ENCODE measurements at places on chromosomes 2 and 18. TPM values are rescaled to one million over a fixed set of nuclear protein-coding genes. Genes with fewer than 3 reads are reported as not detected.
A peak's percentile ranks its signal among the peaks of the same experiment; 100 is the strongest.

GRCh38 chr2:216773072-216773471 is 77.7 kb upstream of the IGFBP5 start:
- no peak overlapping the region for H3K4me3 ChIP-seq
- H3K27ac ChIP-seq = no peak overlapping the region
- no peak for DNase-seq
- H3K27me3 ChIP-seq = no peaks in the 10 kb centered on the region
- H3K36me3 ChIP-seq = no peaks in the 10 kb centered on the region

- H3K27ac ChIP-seq = no peak overlapping the region
- H3K4me3 ChIP-seq = no peak overlapping the region
- no peaks in the 10 kb centered on the region for H3K27me3 ChIP-seq
- no peak for DNase-seq
These were observed 46.8 kb downstream of the RNF138 start for GRCh38 chr18:32138332-32138982.

- H3K27me3 ChIP-seq = no peaks in the 10 kb centered on the region
- no peak overlapping the region for H3K4me3 ChIP-seq
These were observed 5.3 kb downstream of the APOB start for GRCh38 chr2:21038403-21039073.

DNA sequence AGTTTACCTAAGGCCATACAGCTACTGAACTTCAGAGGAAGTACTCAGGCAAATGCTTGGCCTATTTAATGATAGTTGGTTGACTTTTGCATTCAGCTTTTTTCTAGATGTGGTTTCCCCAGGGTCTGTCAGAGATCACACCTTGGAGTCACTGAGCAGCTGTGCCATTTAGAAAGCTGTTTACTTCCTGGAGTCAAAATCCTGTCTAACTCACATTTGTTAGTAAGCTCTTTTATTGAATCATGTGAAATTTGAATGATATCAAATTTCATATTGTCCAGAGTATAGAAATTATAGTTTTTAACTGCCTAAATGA is 7.6 kb upstream of the TRIB2 start:
- DNase-seq = no peak
- H3K27me3 ChIP-seq = no peaks in the 10 kb centered on the region
- no peak overlapping the region for H3K27ac ChIP-seq
- no peaks in the 10 kb centered on the region for H3K36me3 ChIP-seq
- H3K4me1 ChIP-seq = 0 out of 2 replicates have a peak, but pooled peaks cover under 1% of the 10 kb centered on the region

GRCh38 chr18:37289423-37289822 is 276.2 kb downstream of the CELF4 start:
- H3K4me3 ChIP-seq = no peak overlapping the region
- no peaks in the 10 kb centered on the region for H3K36me3 ChIP-seq
- no peak for DNase-seq
- H3K27me3 ChIP-seq = no peaks in the 10 kb centered on the region

DNA sequence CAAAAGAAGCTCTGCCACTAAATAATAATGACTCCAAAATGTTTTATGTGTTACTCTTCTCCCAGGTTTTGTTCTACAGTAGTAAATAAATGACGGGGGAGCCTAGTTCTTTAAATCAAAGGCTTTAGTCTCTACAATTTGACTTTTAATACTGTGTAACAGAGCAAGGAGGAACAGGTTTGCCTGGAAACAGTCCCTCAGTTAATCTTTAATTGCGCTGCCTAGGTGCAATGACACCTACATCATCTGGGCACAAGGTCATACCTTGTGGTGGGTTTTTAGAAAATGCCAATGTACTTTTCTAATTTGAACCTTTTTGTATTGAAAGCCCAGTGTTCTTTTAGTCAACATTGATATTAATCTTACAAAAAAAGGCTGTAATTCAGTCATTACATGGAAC is 287.3 kb upstream of the SETBP1 start:
- no peaks in the 10 kb centered on the region for H3K27me3 ChIP-seq
- peaks cover 8% of the 10 kb centered on the region for H3K4me1 ChIP-seq
- H3K27ac ChIP-seq = no peak overlapping the region
- H3K4me3 ChIP-seq = no peak overlapping the region

DNA sequence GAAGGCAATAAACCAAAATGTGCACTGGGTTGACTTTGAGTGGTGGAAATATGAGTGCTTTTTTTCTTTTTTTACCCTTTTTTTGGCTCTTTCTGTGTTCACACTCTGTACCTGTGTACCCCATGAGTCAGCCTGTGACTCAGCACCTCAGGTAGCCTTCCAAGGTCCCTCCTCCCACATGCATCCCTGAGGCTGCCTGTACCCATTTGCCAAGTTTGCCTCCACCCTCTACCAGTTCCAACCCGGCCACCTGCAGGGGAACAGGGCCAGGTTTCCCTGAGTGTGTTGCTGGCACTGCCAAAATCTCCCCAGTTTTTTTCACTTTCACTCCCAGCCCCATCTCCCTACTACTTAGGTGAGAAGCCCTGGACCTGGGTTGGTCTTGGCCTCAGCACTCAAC is 14.0 kb downstream of the CXCR1 start:
- no peaks in the 10 kb centered on the region for H3K27me3 ChIP-seq
- no peak overlapping the region for H3K4me3 ChIP-seq
- H3K27ac ChIP-seq = no peak overlapping the region
- peaks cover 5% of the 10 kb centered on the region for H3K4me1 ChIP-seq
- no peak for DNase-seq
- H3K36me3 ChIP-seq = no peaks in the 10 kb centered on the region

GRCh38 chr2:65369574-65369973 is 62.8 kb downstream of the SPRED2 start:
- DNase-seq = no peak

DNA sequence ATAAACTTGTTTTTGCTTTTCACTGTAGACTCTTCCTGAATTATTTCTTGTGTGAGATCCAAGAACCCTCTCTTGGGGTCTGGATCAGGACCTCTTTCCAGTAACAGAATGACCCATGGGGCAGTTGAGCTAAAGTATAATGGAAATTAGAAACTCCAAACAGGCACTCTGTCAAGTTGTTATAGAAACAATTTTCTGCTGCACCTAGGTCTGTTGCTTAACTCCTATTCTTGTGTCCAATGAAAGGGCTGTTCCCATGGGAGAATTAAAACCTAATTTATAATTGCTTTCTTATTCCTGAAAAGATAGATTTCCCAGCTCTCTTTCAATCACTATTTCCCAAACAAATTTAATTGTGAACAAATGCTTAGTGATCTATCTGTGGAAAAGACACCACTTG is 1341.3 kb upstream of the PIK3C3 start:
- no peaks in the 10 kb centered on the region for H3K4me1 ChIP-seq
- no peak overlapping the region for H3K27ac ChIP-seq
- no peak overlapping the region for H3K4me3 ChIP-seq
- no peaks in the 10 kb centered on the region for H3K36me3 ChIP-seq

DNA sequence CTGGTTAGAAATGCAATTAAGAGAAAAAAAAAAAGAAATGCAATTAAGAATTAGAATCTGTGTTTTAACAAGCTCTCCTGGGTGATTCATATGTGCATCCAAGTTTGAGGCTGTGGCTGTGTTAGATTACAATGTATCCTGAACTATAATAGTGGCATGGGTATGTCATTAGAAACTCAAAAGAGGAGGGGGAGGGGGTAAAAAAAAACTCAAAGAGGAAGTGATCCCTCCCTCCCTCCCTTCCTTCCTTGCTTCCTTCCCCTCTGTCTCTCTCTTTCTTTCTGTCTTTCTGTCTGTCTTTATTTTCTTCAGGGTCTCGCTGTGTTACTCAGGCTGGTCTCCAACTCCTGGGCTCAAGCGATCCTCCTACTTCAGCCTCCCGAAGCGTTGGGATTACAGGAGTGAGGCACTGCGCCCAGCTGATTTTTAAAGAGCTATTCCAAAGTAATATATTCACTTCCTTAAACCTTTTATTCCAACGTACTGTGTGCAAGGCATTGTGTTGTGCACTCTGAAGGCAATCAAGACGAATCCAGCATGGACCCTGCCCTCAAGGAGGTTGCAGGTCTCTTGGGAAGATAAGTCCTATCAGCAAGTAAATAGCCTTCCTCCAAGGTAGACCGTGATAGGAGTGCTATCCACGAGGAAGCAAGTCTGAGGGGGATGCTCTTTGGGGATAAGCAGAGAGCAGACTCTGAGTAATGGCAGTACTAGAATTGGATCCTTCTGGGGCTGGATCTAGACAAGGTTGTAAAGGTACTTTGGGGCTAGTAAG is 35.9 kb upstream of the MCFD2 start:
- H3K36me3 ChIP-seq = no peaks in the 10 kb centered on the region
- H3K4me1 ChIP-seq = peaks cover 12% of the 10 kb centered on the region
- no peak for DNase-seq
- H3K27me3 ChIP-seq = no peaks in the 10 kb centered on the region
- no peak overlapping the region for H3K27ac ChIP-seq

GRCh38 chr18:8800445-8800844 is 95.1 kb downstream of the MTCL1 start:
- peak; percentile 77 for DNase-seq
- peak overlapping the region; percentile 84 for H3K27ac ChIP-seq
- no peak overlapping the region for H3K4me3 ChIP-seq

GRCh38 chr2:111695441-111696007 is 188.5 kb downstream of the ANAPC1 start:
- DNase-seq = no peak
- H3K4me1 ChIP-seq = no peaks in the 10 kb centered on the region
- no peak overlapping the region for H3K27ac ChIP-seq
- H3K27me3 ChIP-seq = no peaks in the 10 kb centered on the region
- H3K36me3 ChIP-seq = no peaks in the 10 kb centered on the region

DNA sequence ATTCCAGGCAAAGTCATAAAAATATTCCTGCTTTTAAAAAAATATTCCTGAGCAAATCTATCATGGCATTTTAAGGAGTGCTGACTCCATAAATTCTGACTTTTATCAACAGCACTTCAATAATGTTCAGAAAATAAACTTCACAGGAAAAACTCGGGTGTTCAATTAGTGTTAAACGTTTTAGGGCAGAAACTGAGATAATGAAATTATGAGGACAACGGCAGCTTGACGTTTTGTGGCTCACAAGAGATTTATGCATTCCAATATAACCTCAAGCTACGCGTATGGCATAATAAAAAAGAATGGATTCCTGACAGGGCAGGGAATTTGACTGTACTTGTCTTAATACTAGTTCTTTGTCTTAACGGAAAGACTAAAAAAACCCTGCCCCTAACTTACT is 133.2 kb downstream of the ICOS start:
- no peak overlapping the region for H3K27ac ChIP-seq
- no peaks in the 10 kb centered on the region for H3K27me3 ChIP-seq
- no peak for DNase-seq
- H3K4me1 ChIP-seq = no peaks in the 10 kb centered on the region
- H3K36me3 ChIP-seq = no peaks in the 10 kb centered on the region

DNA sequence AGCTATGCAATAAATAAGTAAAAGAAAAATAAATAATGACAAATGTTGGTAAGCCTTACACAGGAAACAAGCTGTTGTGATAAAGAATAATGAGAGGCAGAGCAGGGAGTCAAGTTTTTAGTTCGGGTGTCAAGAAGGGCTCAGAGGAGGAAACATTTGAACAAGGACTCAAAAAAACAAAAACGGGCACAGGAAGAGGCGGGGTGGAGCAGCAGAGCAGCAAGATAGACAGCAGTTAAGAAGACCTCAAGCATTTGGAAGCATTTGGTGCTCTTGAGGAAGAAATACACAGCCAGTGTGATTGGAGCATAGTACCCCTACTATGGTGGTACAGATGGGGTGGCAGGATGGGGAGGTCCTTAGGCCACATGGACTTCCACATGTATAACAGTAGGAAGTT is 2.8 kb downstream of the TMEM169 start:
- DNase-seq = no peak
- peaks cover 33% of the 10 kb centered on the region for H3K4me1 ChIP-seq
- peak overlapping the region; percentile 52 for H3K27ac ChIP-seq
- peak overlapping the region; percentile 83 for H3K4me3 ChIP-seq
- H3K27me3 ChIP-seq = no peaks in the 10 kb centered on the region
- H3K36me3 ChIP-seq = no peaks in the 10 kb centered on the region

DNA sequence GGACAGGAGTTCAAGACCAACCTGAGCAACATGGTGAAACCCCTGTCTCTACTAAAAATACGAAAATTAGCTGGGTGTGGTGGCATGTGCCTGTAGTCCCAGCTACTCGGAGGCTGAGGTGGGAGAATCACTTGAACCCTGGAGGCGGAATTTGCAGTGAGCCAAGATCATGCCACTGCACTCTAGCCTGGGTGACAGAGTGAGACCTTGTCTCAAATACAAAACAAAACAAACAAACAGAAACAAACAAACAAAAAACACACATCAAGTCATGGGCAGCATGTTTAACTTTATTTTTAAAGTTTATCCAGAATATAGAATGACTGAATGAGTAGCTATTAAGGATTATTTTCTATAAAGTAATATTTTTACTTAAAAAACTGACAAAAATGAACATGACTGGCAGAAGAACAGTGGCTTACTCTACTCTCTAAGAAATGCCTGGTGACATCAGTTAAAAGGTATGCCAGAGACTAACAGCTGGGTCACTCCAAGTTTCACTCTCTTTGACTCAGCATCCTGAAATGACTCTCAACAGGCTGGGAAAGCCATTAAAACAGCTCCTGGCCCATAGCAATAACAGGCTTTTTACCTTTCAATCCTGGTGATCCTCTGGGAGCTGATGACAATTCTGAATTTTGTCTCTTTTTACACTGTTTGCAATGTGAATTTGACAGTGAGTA is 281.6 kb upstream of the STON1 start:
- H3K27ac ChIP-seq = no peak overlapping the region
- H3K4me1 ChIP-seq = peaks cover 6% of the 10 kb centered on the region
- peak; percentile 60 for DNase-seq
- no peaks in the 10 kb centered on the region for H3K36me3 ChIP-seq
- no peaks in the 10 kb centered on the region for H3K27me3 ChIP-seq

The TTL gene
- total RNA-seq = 34.6 TPM

The FOXD4L1 gene
- total RNA-seq = not detected

The CCL20 gene
- not detected for total RNA-seq

Data from GM23338 (cell line).